ENCODE measurements at places on chromosomes 1 and 21.

DNA sequence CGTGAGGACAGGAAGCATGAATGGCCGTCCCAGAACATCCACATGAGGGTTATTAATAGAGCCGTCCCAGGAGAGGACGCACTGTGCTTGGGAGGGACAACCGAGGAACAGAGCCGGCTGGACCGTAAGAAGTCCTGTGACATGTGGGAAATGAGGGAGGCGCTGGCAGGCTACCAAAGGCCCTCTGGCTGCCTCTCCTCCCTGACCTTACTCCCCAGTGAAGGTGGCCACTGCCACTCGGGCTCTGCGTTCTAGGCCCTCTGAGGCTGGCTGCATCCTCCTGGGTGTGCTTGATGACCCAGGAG lies 15.5 kb upstream of the NPPB start:
- no peak for DNase-seq

DNA sequence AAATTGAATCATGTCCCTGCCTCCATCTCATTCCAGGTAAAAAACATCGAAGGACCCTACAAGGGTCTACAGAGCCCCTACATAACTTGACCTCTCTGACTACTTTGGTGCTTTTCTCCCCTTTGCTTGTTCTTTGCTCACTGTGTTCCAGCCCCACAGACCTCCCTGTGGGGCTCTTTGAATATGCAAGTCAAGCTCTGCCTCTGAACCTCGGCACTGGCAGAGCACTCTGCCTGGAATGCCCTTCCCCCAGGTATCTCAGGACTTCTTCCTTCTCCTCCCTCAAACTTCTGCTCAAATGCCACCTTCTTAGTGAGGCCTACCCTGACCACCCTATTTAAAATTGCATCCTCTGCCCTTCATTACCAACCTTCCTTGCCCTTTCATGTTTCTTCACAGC lies 87.8 kb upstream of the CD34 start:
- no peak for DNase-seq

GRCh38 chr1:5256793-5257192 lies 602.4 kb downstream of the AJAP1 start:
- DNase-seq, result no peak

GRCh38 chr1:202023001-202023433 lies 12.6 kb downstream of the ELF3 start:
- DNase-seq, result no peak

DNA sequence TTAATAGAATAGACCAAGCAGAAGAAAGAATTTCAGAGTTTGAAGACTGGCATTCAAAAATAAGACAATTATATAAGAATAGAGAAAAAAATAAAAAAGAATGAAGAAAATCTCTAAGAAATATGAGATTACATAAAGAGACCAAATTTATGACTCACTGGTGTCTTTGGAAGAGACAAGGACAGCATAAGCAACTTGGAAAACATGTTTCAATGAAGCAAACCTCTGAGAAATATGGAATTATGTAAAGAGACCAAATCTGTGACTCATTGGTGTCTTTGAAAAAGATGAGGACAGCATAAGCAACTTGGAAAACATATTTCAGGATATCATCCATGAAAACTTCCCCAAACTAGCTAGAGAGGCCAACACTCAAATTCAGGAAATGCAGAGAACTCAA lies 60.4 kb upstream of the LYPLAL1 start:
- no peak for DNase-seq

GRCh38 chr1:108829498-108829916 lies 27.4 kb downstream of the AKNAD1 start:
- no peak for DNase-seq

DNA sequence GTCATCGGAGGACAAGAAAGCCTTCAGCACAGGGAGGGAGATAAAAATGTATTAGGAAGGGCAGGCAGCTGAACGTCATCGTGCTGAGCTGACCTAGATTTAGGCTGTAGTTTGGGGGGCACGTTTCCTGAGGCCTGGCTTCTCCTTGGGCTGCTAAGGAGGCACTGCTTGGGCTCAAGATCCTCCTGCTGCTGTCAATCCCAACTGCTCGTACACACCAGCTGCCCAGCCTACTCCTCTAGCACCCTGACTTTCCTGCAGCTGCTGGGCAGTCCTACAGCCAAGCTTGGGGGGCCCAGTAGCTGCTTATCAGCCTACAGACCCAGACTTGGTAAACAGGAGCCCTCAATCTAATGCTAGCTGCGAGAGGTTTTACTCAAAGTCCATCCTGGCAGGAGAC lies 6.2 kb downstream of the TMEM35B start:
- DNase-seq, result no peak

GRCh38 chr1:8022395-8023286 lies 3.5 kb downstream of the ERRFI1 start:
- DNase-seq, result no peak

GRCh38 chr1:201740670-201741111 lies 88.3 kb upstream of the IPO9 start:
- DNase-seq, result no peak

GRCh38 chr21:44271558-44272283 lies 10.0 kb upstream of the DNMT3L start:
- DNase-seq, result no peak

GRCh38 chr1:221510793-221511503 lies 230.9 kb downstream of the DUSP10 start:
- no peak for DNase-seq

- DNase-seq, result no peak
These were observed 23.4 kb upstream of the HSD3B1 start for GRCh38 chr1:119483441-119484200.

- no peak for DNase-seq
These were observed 1.8 kb upstream of the FOXO6 start for GRCh38 chr1:41359211-41360073.

GRCh38 chr1:19317126-19317910 lies 5.2 kb downstream of the SLC66A1 start:
- DNase-seq, result no peak

DNA sequence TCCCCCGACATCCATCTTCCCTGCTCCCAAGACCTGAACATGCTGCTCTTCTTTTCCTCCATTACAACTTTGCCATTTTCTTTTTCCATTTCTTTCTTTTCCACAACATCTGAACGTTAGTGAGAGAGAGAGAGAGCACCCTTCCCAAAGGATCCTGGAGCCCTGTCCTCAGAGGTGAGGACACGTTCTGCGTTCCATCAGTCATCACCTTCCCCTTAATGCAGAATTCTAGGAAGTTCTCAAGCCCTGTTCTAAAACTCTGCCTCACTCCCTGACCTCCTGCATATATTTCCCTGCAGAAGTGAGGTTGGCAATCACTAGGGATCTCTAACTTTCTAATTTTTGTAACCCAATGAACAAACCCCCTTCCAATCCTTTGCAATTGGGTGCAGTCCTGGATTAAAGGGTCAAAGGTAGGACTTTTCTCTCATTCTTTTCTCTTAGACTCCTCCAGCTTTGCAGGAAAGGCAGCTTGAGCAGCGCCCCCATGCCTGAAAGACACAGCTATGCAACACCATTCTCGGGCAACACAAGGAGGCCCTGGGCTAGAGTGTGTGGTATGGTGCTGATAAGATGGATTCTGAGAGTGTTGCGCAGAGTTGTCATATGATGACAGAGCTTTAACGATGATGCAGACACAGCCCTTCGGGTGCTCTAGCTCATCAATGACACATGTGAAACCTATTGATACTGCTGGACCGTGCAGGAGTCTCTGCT lies 59.2 kb upstream of the TNR start:
- no peak for DNase-seq

GRCh38 chr1:39965044-39965443 lies 10.1 kb downstream of the MFSD2A start:
- no peak for DNase-seq

GRCh38 chr1:199102239-199102638 lies 463.4 kb downstream of the PTPRC start:
- no peak for DNase-seq

GRCh38 chr1:183237046-183237445 lies 51.0 kb downstream of the LAMC2 start:
- DNase-seq, result no peak

GRCh38 chr21:45478115-45478801 lies 64.0 kb downstream of the SLC19A1 start:
- DNase-seq, result no peak

GRCh38 chr1:6811583-6811982 lies 26.3 kb downstream of the CAMTA1 start:
- no peak for DNase-seq

- no peak for DNase-seq
These were observed 44.2 kb downstream of the EPHB2 start for GRCh38 chr1:22754824-22755223.

DNA sequence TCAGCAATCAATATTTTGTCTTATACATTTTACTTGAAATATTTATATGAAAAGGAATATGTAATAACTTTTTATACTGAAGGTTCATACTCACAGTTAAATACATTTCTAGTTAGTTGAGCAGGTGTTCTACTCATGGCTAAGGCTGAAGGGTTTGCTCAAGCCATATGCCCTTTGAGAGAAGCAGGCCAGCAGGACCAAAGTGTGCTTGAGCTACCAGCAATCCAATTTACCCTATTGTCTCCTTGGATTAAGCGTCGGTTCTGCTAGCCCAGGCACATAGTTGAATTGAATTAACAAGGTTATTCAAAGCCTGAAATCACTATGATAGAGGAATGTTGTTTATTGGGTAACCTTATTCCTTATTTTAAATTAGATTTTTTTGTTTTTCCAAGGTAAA lies 151.5 kb upstream of the BACE2 start:
- no peak for DNase-seq

GRCh38 chr1:107273515-107273914 lies 132.7 kb downstream of the NTNG1 start:
- DNase-seq, result no peak

DNA sequence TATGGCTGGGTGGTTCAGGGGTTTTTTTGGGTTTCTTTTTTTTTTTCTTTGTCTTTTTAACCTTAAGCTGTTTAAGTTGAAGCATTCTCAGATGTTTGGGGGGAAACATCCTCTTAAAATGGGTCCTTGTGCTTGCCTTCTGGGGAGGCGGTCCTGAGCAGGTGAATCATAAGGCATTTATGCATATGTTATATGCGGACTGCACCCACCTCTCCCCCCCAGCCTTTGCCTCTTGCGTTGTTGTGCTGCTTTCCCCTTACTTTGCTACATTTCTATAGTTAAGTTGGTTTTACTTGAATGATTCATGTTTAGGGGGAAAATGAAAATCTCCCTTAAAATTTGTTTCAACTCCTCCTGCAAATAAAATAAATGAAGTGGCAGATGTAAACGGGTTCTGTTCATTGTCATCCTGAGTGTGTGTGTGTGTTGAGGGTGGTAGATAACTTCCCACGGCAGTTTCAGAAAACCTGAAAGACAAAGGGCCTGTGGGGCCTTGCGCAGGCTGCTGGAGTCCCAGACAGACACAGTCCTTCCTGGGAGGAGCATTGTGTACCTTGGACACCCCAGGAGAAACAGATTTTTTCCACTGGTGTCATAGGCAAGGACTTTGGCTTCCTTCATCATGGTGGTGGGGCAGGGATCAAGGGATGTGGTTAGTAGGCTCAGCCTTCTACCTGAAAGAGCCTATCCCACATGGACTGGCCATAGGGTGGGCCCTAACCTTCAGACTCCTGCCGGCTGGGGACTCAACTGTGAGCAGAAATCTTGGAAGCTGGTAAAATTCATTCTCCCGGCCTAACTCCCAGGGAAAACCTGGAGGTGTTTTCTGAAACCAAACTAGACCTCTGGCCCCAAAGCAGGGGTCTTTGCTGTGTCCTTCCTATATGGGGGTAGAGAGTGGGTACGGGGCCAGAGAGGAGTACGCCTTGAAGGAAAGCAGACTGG lies 926 bp upstream of the SH3D21 start:
- no peak for DNase-seq

DNA sequence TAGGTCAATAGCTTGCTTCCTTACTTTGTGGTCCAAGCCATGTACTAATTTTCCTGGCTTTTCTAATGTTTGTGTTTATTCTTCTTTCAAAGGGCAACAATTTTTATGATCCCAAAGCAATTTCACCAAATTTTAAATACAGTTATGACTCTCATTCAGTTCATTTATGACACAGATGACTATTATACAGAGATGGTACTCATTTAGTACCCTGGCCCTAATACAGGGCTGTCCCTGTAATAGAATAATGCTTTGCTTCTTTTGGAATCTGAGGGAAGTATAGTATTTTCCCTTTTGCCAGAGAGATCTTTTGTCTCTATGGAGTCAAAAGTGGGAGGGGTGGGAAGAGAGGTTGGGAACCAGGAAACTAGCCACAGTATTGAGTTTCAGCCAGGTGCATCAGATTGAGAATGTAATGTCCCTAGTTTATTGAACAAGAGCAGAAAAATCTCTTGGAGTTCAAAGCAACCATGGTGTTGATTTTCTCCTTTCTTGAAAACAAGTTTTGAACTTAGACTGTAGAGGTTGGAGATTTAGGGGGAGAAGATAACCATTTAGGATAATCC lies 20.4 kb downstream of the DENND2D start:
- DNase-seq, result no peak

DNA sequence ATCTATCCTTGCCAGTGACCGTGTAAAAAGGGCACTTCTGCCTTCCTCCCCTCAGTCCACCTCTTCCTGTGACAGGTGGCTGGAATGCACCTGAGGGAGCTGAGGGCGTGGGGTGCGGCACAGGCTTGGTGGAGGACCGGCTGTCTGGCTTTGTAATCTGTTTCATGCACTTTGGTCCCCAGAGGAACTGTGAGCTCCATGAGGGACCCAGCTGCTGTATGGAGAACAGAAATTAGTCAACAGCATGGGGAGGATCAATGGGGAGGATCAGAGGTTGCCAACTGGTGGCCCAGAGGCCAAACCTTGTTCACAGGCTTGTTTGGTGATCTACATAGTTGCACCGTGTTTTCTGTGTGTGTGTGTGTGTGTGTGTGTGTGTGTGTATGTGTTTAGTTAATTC lies 19.0 kb upstream of the LUZP1 start:
- no peak for DNase-seq

- no peak for DNase-seq
These were observed 412 bp downstream of the ABCA4 start for GRCh38 chr1:94120570-94120901.

GRCh38 chr21:46025113-46025770 lies 43.7 kb downstream of the COL6A1 start:
- DNase-seq, result no peak

- DNase-seq, result no peak
These were observed 67.4 kb upstream of the PLA2G4A start for GRCh38 chr1:186761358-186761757.

DNA sequence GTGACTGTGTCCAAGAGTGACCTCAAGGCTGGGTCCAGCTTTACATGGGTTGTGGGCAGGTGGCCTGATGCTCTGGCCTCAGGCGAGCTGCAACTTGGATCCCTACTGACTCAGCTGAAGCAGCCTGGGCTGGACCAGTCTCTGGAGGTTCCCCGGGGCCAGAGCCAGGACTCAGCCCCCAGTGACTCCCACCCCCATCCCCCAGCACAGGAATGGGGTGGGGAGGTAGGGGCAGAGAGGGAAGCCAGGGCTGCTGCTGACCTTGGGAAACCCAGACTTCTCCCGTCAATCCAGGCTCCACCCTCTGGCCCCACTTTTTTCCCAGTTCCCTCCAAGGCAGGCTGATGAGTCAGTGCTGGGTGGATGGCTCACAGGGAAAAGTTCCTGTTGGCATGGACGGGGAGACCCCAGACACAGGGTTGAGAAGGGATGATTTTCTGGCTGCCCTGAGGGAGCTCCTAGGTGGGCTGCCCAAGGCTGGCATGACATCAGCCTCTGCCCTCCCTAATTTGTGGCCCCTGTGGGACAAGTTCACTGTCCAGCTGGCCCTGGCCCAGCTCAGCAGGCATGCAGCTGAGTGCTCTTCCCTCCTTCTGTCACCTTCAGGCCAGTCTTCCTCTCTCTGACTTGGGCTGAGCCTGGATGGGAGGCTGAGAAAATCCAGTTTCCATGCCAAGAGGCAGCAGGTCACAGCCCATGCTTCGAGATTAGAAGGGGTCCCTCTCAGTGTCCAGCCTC lies 2.2 kb downstream of the ZC3H12A start:
- no peak for DNase-seq

- DNase-seq, result no peak
These were observed 104.0 kb downstream of the TPR start for GRCh38 chr1:186271032-186271431.

- no peak for DNase-seq
These were observed 101.7 kb upstream of the KIAA0040 start for GRCh38 chr1:175294179-175294756.
